Kidney capillary endothelial cell (primary cell): ENCODE measurements at places on chromosomes 2 and 18.

GRCh38 chr2:144466637-144467036 lies 53.3 kb downstream of the ZEB2 start:
- DNase-seq, result no peak

- DNase-seq, result peak; percentile 80
These were observed 163.9 kb downstream of the LDLRAD4 start for GRCh38 chr18:13382366-13382953.

DNA sequence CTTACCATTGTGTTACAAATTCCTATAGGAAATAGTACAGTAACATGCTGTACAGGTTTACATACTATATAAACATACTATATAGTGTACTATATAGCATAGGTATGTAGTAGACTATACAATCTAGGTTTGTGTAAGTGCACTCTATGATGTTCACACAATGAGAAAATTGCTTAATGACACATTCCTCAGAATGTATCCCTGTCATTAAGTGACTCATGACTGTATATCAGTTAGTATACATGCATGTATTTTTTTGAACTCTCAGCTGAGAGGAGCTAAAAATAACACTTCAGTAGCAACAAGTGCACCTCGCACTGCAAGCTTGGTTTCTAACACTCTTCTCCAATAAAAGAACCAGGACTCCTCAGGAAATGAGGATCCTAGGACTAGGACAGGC lies 19.5 kb upstream of the ASXL3 start:
- DNase-seq, result no peak

DNA sequence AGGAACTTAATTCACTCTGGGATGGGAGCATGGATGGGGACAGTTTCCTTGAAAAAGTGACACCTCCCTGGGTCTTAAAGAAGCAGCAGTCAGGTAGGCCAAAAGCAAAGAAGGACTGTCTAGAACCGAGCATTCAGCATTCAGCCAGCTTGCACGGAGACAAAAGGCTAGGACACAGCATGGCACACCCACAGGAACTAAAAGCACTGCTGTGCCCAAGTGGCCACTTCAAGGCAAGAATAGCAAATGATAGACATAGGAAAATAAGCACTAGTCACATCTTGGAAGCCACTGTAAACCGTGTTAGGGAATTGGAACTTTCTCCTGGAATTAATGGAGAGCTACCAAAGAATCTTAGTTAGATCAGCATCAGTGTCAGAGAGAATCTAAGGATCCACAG lies 47.0 kb downstream of the LRP2 start:
- DNase-seq, result no peak

DNA sequence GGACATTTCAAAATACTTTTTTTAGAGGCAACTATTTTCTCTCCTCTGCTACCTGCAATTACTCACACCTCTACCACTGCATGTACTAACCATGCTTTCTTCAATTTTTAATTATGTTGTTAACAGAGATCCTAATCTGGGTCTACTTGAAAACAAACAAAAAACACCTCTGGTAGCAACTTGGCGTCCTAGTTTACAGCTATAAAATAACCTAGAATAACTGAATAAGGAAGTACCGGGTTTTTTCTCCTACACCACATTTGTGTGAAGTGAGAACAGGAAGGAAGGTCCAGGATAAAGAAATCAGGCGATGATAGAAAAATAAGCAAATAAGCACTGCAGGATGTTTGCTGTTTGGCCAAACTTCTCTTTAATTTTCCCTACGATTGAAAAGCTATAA lies 633.5 kb downstream of the LRP1B start:
- no peak for DNase-seq

GRCh38 chr2:110727923-110728322 lies 4.5 kb upstream of the ACOXL start:
- no peak for DNase-seq

DNA sequence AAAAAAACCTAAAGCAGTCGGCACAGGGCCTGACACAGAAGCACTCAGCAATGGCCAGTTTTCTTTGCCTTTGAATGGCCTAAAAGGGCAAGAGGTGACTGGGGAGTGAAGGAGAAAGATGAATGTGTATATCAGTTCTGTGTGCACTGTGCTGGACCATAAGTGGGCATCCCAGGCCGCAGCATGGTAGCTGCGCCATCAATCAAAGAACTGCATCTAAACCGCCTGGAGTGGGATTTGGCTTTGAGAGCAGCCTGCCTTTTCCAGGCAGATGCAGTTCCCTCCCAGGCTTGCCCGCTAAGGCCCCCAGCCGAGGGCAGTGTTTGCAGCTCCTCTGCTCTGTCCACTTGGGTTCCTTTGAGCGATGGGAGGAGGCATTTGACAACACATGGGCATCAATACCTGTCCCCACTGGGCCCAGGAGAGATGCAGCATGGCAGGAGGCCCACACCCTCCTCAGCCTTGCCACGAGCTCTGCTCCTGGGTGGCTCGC lies 144.1 kb downstream of the FAM210A start:
- DNase-seq, result no peak
